ENCODE measurements at places on chromosomes 1 and 21. TPM values are rescaled to one million over a fixed set of nuclear protein-coding genes. Genes with fewer than 3 reads are reported as not detected.

The DPYD gene
- total RNA-seq = 14.3 TPM

The HSD11B1 gene
- not detected for total RNA-seq

The NEK2 gene
- total RNA-seq = 151 TPM

The CSMD2 gene
- total RNA-seq = 3.8 TPM

The MAD2L2 gene
- 91.7 TPM for total RNA-seq

Data from Daoy (cell line).